Heart right ventricle (tissue), 16 donors: ENCODE measurements at places on chromosomes 4 and X.

DNA sequence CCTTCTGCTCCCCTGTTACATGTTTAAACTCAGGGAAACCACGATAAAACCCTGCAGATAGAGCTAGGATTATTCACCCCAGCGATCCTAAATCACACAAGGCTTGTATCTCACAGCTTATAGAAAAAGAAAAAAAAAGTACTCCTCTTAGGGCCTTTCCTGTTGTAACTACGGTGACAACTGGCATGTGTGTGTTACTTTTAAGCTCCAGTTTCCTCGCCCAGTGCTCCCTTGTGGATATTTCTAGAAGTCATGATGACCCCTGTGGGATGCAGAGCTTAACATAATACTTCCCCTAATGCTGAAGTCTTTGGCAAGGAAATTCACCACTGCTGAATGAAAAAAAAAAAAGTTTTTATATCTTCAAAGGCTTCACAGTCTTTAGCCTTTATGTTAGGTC is 114.7 kb downstream of the NWD2 start:
- no peak for DNase-seq

DNA sequence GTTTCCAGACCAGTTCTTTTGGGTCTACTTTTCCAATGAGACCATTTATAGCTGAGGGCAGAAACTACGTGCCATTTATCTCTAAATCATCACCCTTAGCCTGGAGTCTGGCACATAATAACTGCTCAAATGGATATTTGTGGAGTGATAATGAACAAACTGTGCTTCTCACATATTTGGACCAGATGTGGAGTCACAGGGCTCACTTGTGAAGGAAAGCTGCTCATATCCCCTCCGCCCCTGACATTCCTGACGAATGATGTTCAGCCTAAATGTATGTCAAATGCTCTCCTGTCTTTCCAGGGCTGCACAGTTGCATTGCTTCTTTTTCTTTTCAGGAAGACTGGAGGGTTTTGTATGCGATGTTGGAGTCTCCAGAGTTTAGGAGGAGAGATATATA is 110.1 kb downstream of the GBA3 start:
- no peak for DNase-seq

GRCh38 chrX:1011691-1012283 is 200.7 kb downstream of the CRLF2 start:
- DNase-seq: no peak

- no peak for DNase-seq
Observed at GRCh38 chr4:6999172-7000086, 43.7 kb upstream of the TADA2B start.

- no peak for DNase-seq
Observed at GRCh38 chr4:139987502-139987850, 166.5 kb downstream of the MAML3 start.

- no peak for DNase-seq
Observed at GRCh38 chr4:115126491-115126890, 13.1 kb upstream of the NDST4 start.

DNA sequence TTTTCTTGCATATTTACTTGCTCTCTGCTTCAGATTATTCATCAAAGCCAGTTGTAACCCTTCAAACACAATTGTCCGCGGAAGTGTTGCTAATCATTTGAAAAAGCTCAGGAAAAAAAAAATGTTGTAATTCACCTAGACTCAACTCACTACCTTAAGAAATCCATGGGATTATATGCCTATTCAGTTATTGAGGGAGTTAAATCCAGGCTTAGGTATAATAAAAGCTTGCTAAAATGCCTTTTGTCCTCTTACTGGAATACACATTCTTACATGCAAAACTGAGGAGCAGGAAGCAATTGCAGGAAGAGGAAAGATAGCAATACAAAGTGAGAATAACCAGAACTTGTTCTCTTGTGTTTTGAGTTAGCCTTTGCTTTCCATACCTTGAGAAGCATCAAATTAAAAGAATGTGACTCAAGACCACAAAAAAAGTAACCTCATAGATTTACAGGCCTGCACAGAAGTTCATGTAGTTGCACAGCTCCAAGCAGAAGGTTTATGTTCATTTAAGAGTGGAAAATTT is 91.4 kb upstream of the FAM241A start:
- no peak for DNase-seq

- DNase-seq: no peak
Observed at GRCh38 chr4:4979971-4980370, 39.3 kb downstream of the CYTL1 start.

GRCh38 chr4:98193459-98194105 is 50.3 kb upstream of the STPG2 start:
- no peak for DNase-seq

DNA sequence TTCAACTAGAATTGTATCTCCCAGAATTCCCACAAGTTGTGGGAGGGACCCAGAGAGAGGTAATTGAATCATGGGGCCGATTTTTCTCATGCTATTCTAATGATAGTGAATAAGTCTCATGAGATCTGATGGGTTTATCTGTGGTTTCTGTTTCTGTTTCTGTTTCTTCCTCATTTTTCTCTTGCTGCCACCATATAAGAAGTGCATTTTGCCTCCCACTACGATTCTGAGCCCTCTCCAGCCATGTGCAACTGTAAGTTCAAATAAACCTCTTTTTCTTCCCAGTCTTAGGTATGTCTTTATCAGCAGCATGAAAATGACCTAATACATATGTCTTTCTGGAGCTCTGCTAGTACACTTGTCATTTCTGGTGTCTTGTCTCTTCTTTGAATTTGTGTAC is 22.1 kb upstream of the OR13H1 start:
- no peak for DNase-seq

GRCh38 chrX:20471483-20471882 is 204.8 kb upstream of the RPS6KA3 start:
- no peak for DNase-seq

GRCh38 chr4:95105983-95106382 is 348.2 kb downstream of the BMPR1B start:
- DNase-seq: no peak

DNA sequence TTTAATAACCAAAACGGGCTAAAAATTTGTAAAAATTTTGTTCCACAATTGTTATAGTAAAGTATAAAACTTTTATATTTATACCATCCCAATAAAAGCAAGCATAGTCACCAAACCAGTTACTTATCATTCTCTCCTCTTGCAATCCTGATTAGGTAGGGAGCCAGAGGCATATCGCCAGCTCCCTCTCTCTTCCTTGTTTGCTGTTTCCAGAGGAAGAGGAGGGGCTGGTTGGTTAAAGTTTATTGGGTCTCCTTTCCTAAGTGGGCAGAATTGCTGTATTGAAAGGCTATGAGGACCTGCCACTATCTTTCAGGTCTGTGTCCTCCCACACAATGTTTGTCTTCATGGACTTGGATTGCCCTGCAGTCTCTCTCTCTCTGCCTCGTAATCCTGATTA is 29.6 kb upstream of the BBS12 start:
- DNase-seq: no peak

DNA sequence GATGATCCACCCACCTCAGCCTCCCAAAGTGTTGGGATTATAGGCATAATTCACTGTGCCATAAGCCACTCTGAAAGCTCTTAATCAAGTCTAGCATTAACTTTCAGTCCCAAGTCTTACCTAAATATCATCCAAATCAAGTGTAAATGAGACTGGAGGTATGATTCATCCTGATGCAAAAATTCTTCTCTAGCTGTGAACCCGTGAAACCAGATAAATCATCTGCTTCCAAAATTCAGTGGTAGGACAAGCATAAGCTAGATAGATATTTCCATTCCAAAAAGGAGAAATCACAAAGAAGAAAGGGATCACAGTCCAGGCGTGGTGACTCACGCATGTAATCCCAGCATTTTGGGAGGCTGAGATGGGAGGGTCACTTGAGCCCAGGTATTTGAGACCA is 8.8 kb upstream of the TBC1D25 start:
- DNase-seq: no peak

- no peak for DNase-seq
Observed at GRCh38 chr4:110058677-110059076, 139.7 kb downstream of the ELOVL6 start.

DNA sequence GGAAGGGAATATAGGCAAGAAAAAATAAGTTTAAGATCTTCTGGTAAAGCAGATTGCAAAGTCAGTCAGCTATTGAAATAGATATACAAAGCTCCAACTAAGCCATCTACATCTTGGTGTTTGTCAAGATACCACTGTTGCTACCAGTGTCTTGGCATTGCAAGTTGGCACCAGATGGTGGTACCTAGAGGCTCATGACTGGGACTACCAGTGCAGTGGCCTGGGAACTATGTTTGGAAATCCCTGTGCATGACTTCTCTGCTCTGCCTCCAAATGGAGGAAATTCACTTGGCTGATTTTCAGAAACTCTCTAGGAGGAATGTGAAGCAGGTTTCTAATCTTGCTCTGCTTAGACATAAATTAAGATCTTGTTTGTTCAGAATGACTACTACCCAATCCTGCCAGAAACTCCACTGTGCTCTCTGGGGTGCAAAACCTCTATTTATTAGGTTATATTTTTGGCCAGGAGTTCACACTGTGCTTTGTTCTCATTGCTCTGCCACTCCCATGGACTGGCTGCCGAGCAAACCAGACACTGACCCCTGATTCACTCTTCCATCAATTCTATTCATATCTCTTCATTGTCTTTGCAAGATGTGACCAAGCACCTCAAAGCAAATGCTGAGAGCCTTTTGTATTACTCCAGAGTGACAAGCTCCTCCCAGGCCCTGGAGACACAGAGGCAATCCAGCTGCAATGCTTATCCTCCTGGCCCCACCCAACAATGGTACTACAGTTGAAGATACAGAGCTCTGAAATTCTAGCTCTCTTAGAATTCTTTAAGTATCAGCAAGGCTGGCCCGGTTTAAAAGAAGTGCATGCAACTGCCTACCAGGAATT is 272.3 kb upstream of the FGF16 start:
- DNase-seq: no peak

DNA sequence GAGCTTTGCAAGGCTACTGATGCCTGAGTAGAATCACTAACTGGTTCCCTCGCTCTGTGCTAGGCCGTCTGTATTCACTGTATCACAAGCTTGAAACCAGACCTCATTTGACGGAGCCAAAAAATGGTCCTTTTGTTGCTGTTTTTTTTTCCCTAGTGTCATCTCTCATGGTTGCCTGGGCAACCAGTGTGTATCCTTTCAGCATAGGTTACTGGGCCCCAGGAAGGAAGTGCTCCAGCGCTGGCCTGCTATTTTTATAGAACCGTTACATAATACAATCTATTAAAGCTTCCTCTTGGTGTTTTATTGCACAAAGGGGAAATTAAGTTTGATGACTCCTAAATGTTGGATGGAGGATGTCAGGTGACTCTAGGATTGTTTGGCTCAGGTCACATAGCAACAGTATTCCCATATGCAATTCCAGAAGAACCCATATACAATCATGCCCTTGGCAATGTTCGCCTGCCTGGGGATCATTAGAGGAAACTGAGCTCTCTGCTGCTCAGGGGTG is 220.4 kb downstream of the SPRY1 start:
- peak; percentile 31 for DNase-seq

DNA sequence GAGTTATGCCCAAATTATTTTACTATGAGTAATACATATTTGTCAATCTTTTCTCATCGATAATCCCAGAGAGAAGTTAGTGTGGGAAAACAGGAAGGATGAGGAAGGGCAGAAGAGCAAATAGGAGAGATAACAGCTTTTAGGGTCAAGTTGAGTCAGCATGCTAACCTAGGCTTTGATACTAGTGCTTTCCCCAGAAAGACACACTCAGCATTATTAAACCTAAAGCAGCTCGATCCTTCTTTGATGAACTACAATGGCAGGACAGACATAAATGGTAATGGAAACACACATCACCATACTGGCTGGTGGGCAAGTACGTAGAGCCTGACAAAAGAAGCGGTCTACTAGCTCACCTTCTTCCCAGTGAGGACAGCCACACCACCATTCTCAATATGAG is 20.5 kb downstream of the AIFM1 start:
- no peak for DNase-seq

- no peak for DNase-seq
Observed at GRCh38 chr4:38672074-38672396, 8.0 kb downstream of the KLF3 start.

GRCh38 chr4:156560701-156561100 is 410.9 kb downstream of the PDGFC start:
- DNase-seq: no peak

- no peak for DNase-seq
Observed at GRCh38 chrX:10074241-10074941, 82.4 kb upstream of the CLCN4 start.

- no peak for DNase-seq
Observed at GRCh38 chrX:32966821-32967355, 244.5 kb downstream of the DMD start.

DNA sequence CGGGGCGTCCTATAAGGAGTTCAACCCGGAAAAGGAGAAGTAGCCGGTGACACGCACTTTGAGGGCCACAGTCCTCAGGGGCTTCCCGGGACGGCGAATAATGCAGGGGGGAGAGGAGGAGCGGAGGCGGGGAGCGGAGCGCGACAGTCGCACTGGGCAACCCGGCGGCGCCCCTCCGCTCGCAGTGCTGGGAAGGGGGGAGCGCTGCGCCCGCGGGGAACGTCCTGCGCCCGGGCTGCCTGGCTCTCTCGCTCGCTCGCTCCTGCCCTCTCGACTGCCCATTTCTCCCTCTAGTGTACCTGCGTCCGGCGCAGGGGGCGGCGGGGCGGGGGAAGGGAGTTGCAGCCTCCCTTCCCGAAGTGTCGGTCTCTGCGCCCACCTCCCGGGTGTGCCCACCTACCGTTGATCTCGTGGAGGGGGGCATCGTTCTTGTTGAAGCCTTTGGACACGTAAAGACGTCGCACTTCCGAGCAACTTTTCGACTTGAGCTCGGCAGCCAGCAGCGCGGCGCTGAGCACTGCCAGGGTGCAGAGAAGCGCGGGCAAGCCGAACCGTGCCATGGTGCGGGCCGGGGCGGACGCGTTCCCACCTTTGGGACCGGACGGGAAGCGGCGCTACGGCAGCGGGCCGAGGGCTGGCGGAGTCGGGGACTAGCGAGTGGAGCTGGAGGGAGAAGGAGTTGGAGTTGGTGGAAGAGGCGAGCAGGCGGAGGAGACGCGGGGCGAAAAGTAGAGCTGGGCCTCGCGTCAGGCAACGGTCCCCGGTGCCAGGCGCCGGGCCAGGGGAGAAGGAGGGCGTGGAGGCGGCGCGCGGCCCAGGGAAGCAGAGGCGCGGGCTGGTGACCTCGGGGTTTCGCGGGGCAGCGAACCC is 648 bp downstream of the GPC4 start:
- DNase-seq: peak; percentile 31

DNA sequence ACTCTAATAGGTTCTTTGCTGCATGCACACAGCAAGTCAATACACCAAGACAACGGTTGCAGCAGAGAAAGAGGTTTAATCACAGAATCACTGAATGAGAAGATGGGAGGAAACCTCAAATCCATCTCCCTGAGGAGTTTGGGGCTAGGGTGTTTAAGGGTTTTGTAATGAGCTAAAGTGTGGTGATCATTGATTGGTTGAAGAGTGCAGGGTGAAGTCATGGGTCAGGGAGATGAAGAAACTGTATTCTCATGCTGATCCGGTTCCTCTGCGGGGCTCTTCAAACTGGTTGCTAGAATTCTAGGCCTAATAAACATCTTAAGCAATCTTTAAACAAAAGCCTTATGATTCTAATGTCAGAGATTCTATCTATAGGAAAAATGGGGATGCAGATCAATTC is 432.5 kb upstream of the FAM47C start:
- no peak for DNase-seq

- no peak for DNase-seq
Observed at GRCh38 chr4:76758996-76759395, 138.9 kb downstream of the SOWAHB start.
